MV-4-11 (cell line): ENCODE measurements at places on chromosomes 1 and 21.

DNA sequence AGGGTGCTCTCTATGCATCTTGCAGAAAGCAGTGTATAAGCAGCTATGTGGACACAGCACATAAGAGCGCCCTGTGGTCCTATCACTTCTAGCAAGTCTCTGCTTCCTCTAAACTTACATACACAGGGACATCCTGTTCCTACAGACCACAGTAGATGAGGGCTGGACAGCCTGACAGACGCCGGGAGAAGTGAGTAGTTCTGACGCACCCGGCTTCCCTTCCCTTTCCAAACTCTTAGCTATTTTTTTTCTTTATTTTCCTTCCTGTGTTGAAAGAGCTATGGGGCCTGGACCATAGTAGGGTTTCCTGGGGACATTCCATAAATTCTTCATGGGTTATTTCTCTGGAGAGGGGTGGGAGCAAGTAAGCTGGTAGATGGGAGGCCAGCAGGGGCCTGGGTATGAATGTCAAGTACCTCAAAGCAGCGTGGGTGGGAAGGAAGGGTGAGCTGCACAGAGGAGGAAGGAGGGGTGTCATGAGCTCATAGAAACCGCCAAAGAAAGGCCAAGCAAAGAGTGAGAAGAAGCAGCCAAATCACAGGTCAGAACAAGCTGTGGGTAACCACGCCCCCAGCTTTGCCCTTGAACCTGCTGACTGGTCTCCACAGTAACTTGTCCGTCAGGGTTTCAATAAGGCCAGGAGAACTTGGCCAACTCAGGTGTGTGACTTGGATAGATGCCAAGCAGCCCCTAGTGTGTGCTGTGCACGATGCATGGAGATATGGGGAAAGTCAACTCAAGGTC, 36.6 kb downstream of the PLXNA2 start:
- DNase-seq: peak; percentile 89

GRCh38 chr1:236748268-236748870, 46.7 kb upstream of the MTR start:
- no peak for DNase-seq

DNA sequence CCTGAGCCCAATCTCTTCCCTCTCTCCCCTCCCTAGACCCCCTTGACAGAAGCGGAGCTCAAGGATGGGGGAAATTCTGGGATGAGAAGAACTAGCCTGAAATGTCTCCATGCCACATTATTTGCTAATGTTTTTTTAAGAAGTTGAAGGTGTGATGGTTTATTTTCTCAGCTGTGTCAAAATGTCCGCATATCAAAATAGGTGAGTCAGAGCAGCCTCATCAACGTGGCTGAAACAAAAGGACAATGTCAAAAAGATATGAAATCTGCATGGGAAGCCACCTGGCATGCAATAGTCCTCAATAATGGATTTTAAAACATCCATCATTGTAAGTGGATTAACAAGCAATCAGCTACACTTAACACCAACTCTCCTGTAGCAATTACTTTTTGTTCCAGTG, 101.4 kb downstream of the BEND5 start:
- no peak for DNase-seq

DNA sequence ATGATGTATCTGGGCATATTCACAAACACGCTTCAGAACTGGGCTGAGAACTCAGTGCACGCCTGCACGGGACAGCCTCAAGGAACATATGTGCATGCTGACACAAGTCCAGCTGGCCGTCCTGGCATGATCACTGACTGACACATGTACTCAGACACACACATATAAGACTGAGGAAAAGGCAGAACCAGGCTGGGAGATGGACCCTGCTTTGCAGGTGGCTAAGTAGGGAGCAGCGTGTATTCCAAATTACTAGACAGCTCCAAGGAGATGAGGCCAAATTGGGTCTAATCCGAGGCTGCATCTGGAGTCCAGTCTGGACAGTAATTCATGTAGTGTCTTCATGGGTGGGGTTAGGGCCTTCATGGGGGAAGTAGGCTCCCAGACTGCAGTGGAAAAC, 41.4 kb upstream of the GJB5 start:
- DNase-seq: no peak

- DNase-seq: no peak
Measured at GRCh38 chr1:175792136-175792535, 48.7 kb upstream of the TNR start.
